ENCODE measurements at places on chromosomes 7 and 10.

- no peak for DNase-seq
Measured at GRCh38 chr10:42640610-42641229, 2.4 kb upstream of the ZNF33B start.

GRCh38 chr10:122515588-122516231 is 44.8 kb upstream of the DMBT1 start:
- no peak for DNase-seq

- no peak for DNase-seq
Measured at GRCh38 chr7:41507686-41508268, 195.1 kb downstream of the INHBA start.

- no peak for DNase-seq
Measured at GRCh38 chr7:11506417-11506816, 325.6 kb downstream of the THSD7A start.

DNA sequence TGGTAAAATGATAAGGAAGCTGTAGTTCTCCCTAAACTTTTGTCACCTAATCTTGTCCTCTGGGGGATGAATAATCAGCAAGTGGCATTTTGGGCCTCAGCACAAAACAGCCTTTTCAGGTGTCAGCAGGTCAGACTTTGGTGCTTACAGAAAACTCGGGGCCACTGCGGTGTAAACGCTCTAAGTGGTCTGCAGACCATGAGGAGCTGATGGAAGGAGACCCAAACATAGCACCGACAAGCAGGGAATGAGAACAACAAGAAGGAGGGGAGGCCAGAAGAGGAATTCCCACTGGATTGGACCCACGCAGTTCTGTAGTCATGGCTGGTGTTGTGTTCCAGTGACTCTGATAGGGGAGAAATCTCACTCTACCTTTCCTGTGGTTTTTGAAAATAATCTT is 45.4 kb downstream of the RAMP3 start:
- DNase-seq: no peak

GRCh38 chr10:88431103-88431502 is 152.0 kb downstream of the RNLS start:
- no peak for DNase-seq
